ENCODE measurements at places on chromosomes 13 and 19. TPM values are rescaled to one million over a fixed set of nuclear protein-coding genes. Genes with fewer than 3 reads are reported as not detected.

Gene ZNF480
- total RNA-seq = 12.6 TPM

Gene DNAJB1
- total RNA-seq = 105 TPM

Gene LGALS4
- not detected for total RNA-seq

Gene NCR1
- not detected for total RNA-seq

Gene LYPD5
- not detected for total RNA-seq

Gene ERICH4
- total RNA-seq = not detected

Gene SLC27A5
- total RNA-seq = 6.8 TPM
